GM23248 (cell line): ENCODE measurements at places on chromosomes 1 and 21. TPM values are rescaled to one million over a fixed set of nuclear protein-coding genes. Genes with fewer than 3 reads are reported as not detected.

DNA sequence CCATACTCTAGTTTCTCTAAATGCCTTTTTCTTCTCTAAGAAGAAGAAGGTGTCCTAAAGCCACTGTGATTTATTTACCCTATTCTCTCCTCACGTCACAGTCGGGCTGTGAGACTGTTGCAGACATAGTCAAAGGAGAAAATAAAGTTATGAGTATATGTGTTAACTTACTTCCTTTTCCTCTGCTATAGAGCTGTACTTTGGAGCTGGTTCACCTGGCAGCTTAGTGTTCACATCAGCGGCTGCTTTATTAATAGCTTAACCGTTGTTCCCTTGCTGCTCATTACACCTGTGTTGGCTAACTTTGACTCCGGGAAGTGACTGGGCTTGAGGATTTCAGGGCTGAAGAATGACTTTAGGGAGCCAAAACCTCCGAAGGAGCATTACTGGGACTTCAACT lies 3.6 kb downstream of the PFKFB2 start:
- no peak for DNase-seq

GRCh38 chr21:39882151-39882838 lies 15.1 kb downstream of the PCP4 start:
- DNase-seq, result no peak

GRCh38 chr1:194014014-194014413 lies 827.6 kb upstream of the B3GALT2 start:
- no peak for DNase-seq

DNA sequence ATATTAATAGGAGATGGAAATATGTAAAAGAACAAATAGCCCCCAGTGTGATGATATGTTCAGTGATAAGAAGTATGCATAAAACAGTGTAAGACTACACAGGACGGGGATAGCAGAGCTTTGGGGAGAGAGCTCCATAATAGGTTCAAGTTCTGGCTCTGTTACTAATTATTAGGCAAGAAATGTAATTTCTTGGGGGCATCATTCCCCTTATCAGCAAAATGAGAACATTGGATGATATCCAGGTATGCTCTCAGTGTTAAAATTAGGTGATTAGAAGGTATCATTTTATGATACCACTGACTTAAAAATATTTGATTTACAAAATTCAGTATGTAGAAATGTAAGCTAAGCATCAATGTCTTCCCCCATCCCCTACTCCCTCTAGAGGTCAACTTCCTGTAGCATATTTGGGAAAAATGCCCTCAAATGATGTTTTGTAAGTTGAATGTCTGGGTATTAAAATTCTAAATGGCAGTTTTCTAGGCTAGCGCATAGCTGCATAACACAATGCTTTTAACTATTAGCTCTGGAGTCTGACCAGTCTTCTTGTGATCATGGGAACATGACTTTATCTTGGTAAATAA lies 585.7 kb upstream of the CAMK1G start:
- DNase-seq, result peak; percentile 47

The BEST4 gene
- total RNA-seq, result 0.32 and 0.76 TPM in 2 replicates

DNA sequence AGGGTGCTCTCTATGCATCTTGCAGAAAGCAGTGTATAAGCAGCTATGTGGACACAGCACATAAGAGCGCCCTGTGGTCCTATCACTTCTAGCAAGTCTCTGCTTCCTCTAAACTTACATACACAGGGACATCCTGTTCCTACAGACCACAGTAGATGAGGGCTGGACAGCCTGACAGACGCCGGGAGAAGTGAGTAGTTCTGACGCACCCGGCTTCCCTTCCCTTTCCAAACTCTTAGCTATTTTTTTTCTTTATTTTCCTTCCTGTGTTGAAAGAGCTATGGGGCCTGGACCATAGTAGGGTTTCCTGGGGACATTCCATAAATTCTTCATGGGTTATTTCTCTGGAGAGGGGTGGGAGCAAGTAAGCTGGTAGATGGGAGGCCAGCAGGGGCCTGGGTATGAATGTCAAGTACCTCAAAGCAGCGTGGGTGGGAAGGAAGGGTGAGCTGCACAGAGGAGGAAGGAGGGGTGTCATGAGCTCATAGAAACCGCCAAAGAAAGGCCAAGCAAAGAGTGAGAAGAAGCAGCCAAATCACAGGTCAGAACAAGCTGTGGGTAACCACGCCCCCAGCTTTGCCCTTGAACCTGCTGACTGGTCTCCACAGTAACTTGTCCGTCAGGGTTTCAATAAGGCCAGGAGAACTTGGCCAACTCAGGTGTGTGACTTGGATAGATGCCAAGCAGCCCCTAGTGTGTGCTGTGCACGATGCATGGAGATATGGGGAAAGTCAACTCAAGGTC lies 36.6 kb downstream of the PLXNA2 start:
- peak; percentile 96 for DNase-seq

- no peak for DNase-seq
Observed at GRCh38 chr21:31597683-31598082, 61.8 kb upstream of the SOD1 start.
